GM12864 (cell line): ENCODE measurements at places on chromosomes 12 and 14.

DNA sequence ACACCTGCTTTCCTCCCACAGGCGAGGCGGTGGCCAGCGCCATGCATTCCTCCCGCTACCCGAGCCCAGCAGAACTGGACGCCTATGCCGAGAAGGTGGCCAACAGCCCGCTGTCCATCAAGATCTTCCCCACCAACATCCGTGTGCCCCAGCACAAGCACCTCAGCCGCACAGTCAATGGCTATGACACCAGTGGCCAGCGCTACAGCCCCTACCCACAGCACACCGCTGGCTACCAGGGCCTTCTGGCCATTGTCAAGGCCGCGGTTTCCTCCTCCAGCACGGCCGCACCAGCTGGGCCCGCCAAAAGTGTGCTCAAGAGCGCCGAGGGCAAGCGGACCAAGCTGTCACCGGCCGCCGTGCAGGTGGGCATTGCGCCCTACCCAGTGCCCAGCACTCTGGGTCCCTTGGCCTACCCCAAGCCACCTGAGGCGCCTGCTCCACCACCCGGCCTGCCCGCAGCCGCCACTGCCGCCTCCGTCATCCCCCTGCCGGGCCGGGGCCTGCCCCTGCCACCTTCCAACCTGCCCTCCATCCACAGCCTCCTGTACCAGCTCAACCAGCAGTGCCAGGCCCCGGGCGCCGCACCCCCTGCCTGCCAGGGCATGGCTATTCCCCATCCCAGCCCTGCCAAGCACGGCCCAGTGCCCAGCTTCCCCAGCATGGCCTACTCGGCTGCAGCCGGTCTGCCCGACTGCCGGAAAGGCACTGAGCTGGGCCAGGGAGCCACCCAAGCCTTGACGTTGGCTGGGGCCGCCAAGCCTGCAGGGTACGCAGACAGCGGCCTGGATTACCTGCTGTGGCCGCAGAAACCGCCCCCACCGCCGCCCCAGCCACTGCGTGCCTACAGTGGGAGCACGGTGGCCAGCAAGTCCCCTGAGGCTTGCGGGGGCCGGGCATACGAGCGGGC is 54.6 kb downstream of the FAM222A start:
- no peak for DNase-seq

DNA sequence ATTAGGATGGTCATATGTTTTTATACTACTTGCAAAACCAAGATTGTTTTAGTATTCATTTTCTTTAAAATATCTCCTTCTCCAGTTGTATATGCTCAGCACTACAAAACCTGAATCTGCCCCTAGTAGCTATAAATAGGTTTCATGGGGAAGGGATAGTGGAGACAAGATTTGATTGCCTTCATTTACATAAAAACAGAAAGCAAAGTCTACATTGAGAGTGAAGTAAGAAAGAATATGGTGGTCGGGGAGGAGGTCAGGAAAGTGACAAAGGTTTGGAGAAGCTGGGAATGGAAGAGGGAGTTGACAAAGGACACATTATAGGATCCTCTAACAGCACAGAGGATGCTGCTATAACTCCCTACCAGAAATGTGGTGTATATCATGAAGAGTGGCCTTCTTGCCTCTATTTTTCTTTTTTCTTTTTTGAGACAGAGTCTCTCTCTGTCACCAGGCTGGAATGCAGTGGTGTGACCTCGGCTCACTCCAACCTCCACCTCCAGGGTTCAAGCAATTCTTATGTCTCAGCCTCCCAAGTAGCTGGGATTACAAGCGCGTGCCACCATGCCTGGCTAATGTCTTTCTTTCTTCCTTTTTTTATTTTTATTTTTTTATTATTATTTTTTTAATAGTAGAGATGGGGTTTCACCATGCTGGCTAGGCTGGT is 6.6 kb upstream of the LRP6 start:
- DNase-seq, result no peak

GRCh38 chr12:87670448-87670847 is 358.8 kb downstream of the C12orf50 start:
- no peak for DNase-seq

- no peak for DNase-seq
Measured at GRCh38 chr12:4681732-4682131, 32.8 kb downstream of the NDUFA9 start.

GRCh38 chr12:54298904-54299303 is 1.9 kb downstream of the NFE2 start:
- DNase-seq, result no peak

DNA sequence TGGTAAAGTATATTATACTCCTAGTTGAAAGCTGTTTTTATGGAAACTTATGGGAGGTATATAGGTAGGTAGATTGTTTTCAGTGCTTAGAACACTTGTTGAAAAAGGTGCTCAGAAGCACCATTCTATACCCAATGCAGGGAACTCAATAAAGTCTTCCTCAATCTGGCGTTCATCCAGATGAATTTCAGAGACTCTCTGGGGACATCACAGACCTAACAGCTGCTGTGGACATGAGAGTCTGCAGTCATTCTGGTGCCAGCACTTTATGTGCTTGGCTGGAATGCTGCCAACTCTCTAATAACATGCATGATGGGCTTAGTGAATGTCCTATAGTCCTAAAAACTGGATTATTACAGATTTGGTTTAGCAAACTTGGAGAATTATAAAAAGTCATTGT is 115.9 kb downstream of the NTN4 start:
- DNase-seq, result no peak

DNA sequence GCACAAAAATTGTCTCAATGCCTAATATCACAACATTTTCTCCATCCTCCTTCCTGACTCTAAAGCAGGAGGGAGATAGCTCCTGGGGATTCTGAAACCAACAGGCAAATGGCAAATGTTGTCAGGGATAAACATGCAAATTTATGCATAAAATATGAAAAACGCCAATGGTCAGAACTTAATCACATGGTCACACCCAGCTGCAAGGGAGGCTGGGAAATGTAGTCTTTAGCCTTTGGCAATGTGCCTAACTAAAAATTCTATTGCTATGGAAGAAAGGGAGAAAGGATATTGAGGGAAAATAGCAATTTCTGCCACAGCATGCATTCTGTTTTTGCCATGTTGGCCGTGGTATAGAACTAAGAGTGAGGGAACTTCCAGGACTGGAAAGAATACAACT is 11.7 kb upstream of the OASL start:
- DNase-seq, result no peak

- no peak for DNase-seq
Measured at GRCh38 chr14:21398901-21399300, 15.1 kb upstream of the SUPT16H start.

DNA sequence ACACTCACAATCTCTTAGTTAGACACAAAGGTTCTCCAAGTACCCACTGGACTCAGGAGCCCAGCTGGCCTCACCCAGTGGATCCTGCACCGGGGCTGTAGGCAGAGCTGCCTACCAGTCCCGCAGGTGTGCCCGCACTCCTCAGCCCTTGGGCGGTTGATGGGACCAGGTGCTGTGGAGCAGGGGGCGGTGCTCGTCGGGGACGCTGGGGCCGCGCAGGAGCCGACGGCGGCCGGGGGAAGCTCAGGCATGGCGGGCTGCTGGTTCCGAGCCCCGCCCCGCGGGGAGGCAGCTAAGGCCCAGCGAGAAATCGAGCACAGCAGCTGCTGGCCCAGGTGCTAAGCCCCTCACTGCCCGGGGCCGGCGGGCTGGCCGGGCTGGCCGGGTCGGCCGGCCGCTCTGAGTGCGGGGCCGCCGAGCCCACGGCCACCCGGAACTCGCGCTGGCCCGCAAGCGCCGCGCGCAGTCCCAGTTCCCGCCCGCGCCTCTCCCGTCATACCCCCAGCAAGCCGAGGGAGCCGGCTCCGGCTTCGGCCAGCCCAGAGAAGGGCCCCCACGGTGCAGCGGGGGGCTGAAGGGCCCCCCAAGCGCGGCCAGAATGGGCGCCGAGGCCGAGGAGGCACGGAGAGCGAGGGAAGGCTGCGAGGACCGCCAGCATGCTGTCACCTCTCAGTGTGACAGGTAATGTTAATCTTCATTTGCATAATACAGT is 506.8 kb downstream of the LRFN5 start:
- DNase-seq, result no peak

- DNase-seq, result no peak
Measured at GRCh38 chr12:30796313-30796780, 41.6 kb upstream of the CAPRIN2 start.

DNA sequence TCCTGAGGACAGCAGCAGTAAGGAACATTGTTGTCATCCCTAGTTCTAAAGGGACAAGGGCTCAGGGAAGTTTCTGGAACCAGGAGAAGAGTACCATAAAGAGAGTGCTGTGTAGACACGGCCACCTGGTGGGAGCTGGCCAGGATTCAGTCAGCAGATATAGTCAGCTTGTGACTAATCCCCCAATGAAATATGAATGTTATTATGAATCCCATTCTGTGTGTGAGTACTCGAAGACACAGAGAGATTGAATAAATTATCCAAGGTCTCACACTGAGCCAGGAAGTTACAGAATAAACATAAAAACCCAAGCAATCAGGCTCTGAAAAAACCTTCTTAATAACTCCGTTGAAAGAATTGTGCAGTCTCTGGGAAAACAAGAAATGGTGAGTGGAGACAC is 1359.5 kb downstream of the AACS start:
- no peak for DNase-seq

- no peak for DNase-seq
Measured at GRCh38 chr12:116157845-116158267, 119.6 kb downstream of the MED13L start.

DNA sequence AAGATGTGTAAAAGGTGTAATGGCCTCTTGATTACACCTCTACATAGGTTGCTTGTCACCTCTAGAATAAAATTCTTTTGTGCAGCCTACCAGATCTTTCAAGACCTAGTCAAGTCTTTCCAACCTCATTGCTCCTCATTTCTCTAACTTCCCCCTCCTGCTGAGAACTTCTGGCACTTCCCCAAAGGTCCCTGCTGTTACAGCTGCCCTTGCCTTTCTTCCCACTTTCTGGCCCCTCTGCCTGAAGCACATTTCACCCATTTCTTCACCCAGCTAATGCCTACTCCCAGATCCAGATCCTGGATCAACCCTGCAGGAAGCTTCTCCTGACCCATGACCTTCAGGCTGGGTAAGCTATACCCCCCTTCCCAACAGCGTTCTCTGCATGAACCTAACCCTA is 1.5 kb downstream of the TSHR start:
- DNase-seq, result no peak

DNA sequence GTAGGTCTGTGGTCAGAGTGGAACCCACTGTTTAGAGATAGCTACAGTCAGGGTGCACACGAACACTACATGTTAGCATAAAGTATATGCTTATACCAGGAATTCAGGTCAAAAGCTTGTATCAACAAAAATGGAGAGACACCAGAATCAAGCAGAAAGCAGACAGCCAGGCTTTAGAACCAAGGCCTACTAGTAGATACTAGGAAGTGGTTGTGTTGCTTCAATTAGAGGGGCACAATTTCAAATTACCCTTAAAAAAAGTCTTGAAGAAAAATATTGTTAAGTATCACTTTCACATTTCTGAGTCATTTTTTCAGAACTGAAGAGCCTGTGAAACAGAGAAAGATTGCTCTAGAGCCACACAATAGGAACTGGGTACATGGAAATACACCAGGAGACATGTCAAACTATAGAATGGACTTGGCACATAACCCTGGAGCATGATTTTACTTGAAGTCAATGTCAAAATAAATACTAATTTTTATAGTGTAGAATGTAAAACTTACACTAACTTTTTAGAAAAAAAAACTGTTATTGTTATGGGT is 41.6 kb downstream of the LRRC9 start:
- DNase-seq, result peak; percentile 16

- DNase-seq, result no peak
Measured at GRCh38 chr12:62562846-62563245, 96.2 kb downstream of the MON2 start.

DNA sequence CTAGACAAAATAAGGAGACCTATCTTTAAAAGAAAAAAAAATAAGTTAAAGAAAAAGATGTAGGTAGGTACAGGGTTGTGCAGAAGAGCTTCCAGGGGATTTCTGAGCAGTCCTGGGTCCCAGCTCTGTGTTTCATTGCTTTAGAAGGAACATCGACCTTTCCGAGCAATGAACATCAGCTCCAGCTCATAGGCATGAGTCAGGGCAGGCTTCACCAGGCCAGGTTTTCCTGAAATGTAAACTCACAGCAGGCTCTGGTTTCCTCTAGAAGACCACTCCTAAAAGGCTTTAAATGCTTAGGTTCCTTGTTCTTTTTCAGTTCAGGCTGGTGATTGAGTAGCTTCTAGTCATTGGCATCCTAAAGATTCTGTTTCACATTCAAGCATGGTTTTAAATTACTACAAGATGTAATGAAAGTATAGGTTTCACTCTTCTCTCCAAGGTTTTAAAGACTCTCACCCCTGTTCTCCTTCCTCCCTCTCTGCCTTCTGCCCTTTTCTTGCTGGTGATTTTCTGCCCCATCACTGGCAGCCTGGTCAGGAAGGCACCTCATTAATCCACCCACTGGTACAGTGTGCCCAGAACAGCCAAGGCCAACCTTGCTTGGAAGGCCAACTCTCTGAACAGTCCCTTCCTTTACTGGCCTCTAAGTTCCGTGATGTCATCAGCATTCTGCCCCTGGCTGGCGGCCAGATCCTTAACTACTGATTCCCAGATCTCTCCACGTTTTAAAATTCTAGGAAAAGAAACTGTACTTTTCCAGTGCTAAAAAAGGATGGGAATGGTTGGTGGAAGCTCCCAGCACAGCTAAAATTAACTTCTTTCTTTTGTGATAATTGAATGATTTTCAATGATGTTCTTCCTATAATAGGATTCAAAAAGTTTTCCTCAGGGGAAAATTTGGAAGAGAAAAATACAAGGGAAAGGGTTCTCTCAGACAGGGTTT is 109.4 kb upstream of the HIF1A start:
- no peak for DNase-seq
